Activated CD4-positive, alpha-beta T cell treated with anti-CD3 and anti-CD28 coated beads, Interleukin-2, amount 50 U/mL, for 24 hours (primary cell): ENCODE measurements at places on chromosomes 6 and 20.

- DNase-seq = peak; percentile 21
Observed at GRCh38 chr6:121849477-121849876, 414.0 kb downstream of the GJA1 start.

GRCh38 chr6:34616227-34616585, 60.1 kb upstream of the SPDEF start:
- DNase-seq = no peak

- no peak for DNase-seq
Observed at GRCh38 chr6:35388772-35389352, 46.5 kb downstream of the PPARD start.

- DNase-seq = no peak
Observed at GRCh38 chr6:139519571-139520031, 145.2 kb upstream of the CITED2 start.

DNA sequence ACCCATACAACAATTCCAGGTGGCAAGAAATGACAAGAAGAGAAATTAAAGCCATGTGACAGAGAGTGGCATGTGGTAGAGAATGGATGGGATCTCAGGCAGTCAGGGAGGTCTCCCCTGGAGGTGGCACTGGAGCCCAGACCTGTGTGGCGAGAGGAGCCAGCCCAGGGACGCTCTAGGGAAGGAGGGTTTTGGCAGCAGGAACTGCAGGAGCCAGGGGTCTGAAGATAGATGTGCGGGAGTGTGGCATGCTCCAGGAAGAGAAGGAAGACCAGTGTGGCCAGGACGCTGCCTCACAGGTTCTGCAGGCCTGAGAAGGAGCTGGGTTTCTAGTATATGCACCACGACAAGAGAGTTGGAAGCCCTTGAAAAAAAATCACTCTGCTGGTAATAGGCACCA, 45.1 kb downstream of the SPATA2 start:
- no peak for DNase-seq
